ENCODE measurements at places on chromosomes 1 and 21. TPM values are rescaled to one million over a fixed set of nuclear protein-coding genes. Genes with fewer than 3 reads are reported as not detected.

S100A9 gene
- 4,658 TPM for total RNA-seq

DNA sequence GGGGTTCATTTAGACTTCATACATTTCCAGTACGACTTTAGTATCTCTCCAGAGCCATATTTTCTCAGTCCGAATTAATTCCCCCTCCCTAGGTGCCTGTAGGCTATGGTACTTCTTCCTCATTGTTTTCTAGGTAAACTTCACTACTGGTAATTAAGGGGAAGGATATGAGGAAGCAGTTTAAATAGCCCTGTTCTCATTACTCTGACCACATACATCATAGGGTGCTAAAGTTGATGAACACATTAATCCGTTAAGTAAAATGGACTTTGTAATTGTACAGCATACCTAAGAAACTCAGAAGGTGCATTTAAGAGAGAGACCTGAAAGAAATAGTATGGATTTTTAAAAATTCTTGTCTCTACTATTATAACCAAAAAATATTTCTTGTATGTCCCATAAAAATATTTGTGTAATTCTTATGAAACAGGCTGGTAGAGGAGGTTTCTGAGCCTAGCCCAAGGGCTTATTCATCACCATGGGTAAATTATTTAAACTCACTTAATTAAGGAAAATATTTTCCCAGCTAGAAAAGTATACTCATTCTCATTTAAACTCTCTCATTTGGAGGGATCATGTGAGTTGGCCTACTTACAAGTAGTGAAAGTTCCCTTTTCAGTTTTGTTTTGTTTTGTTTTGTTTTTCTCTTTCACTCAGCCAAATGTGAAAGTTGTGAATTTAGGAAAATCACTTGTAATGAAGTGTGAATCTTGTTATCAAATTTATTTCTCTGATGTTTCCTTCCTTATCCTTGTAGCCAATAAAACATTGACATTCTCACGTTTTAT, 2.0 kb downstream of the PRMT6 start:
- H3K4me3 ChIP-seq: no peak overlapping the region
- peak overlapping the region; percentile 76 for H3K27ac ChIP-seq
- H3K36me3 ChIP-seq: no peaks in the 10 kb centered on the region
- no peaks in the 10 kb centered on the region for H3K27me3 ChIP-seq
- no peak for DNase-seq

- no peak overlapping the region for H3K4me3 ChIP-seq
- peaks cover 12% of the 10 kb centered on the region for H3K4me1 ChIP-seq
- H3K36me3 ChIP-seq: no peaks in the 10 kb centered on the region
- DNase-seq: no peak
- no peaks in the 10 kb centered on the region for H3K27me3 ChIP-seq
Measured at GRCh38 chr1:241985787-241986186, 13.1 kb downstream of the MAP1LC3C start.

NEGR1 gene
- total RNA-seq: 19.2 TPM

PLEKHG5 gene
- 17.2 TPM for total RNA-seq

- no peak overlapping the region for H3K4me3 ChIP-seq
- no peaks in the 10 kb centered on the region for H3K27me3 ChIP-seq
- H3K27ac ChIP-seq: no peak overlapping the region
- no peaks in the 10 kb centered on the region for H3K36me3 ChIP-seq
Measured at GRCh38 chr1:208189183-208189582, 55.0 kb downstream of the PLXNA2 start.

TSSK3 gene
- not detected for total RNA-seq

DNA sequence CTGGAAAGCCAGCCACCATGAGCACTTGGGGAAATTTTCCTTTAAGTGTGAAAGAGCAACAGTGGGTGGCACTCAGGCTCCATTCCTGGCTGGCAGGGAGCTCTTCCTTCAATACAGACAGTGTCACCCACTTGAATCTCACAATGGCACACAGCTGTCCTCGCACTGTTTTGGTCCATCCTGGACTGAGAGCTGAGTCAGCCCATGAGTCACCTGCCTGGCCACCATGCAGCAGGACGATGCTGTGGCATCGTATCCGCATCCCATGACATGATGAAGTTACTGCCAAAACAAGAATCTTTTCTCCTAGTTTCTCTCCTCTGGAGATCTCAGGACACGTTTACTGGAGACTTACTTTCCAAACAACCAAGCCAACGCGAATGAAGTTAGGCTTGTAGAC, 6.0 kb downstream of the TMPRSS2 start:
- no peak overlapping the region for H3K4me3 ChIP-seq
- H3K4me1 ChIP-seq: peaks cover 3% of the 10 kb centered on the region
- no peak for DNase-seq
- H3K27me3 ChIP-seq: no peaks in the 10 kb centered on the region

DNA sequence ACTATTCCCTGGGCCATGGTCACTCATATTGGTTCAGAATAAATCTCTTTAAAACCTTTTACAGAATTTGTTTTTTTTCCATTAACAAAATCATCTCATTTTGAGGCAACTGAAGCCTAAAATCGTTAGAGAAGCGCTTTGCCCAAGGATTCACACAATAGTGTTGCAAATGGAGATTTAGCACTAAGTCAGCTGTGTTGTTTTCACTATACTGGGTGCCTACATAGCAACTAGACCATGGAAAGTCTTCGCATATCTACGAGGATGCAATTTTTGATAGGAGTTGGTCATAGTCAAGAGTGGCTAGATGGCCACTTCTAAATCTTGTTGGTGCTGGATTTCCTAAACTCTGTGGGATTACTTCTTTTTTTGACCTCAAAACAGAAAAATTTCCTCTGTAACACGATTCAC, 530 bp upstream of the TIPRL start:
- H3K4me1 ChIP-seq: peaks cover 26% of the 10 kb centered on the region
- peak overlapping the region; percentile 93 for H3K4me3 ChIP-seq
- no peak for DNase-seq
- H3K36me3 ChIP-seq: no peaks in the 10 kb centered on the region

DNA sequence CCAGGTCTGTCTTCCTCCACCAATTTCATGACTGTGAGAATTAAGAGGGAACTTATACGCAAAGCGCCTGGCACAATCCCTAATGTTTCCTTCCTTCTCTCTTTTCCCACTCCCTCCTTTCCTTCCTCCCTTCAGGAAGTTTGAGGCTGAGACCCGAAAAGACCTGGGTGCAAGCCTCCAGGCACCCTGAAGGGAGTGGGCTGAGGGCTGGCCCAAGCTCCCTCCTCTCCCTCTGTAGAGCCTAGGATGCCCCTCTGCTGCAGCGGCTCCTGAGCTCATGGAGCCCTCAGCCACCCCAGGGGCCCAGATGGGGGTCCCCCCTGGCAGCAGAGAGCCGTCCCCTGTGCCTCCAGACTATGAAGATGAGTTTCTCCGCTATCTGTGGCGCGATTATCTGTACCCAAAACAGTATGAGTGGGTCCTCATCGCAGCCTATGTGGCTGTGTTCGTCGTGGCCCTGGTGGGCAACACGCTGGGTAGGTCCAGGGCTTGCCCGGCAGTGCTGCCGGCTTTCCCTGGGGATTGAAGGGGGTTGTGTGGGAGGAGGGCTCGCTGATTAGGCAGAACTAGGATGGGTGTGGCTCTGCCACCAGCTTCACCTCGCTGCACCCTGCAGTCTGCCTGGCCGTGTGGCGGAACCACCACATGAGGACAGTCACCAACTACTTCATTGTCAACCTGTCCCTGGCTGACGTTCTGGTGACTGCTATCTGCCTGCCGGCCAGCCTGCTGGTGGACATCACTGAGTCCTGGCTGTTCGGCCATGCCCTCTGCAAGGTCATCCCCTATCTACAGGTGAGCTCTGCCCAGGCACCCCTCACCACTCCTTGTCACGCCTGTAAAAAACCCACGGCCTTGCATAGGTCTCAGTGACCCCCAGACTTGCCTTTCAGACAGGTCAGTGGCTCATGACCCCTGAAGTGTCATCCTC, 1.7 kb downstream of the HCRTR1 start:
- no peak overlapping the region for H3K27ac ChIP-seq
- H3K4me3 ChIP-seq: no peak overlapping the region
- H3K27me3 ChIP-seq: no peaks in the 10 kb centered on the region
- peaks cover 12% of the 10 kb centered on the region for H3K4me1 ChIP-seq

DNA sequence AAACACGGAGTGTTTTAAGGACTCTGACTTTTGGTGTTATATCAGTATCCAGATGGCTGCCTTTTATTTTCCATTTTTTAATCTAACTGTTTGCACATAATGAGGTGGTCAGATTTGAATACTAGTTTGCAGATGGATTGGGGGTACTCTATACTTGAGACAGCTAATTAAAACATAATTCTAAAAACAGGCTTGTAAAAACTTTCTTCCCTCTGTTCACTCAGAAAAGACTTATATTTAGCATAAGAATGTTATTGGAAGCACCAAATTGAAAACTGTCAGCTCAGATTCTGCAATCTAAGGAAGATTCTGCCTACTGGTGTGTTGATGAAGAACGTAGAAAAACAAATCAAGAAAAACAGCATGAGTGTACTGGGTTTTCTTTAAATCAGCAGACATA, 44.0 kb upstream of the NRIP1 start:
- no peak overlapping the region for H3K4me3 ChIP-seq
- H3K36me3 ChIP-seq: no peaks in the 10 kb centered on the region
- H3K4me1 ChIP-seq: no peaks in the 10 kb centered on the region
- H3K27ac ChIP-seq: no peak overlapping the region

GRCh38 chr1:175126347-175126746, 58.7 kb downstream of the TNN start:
- no peaks in the 10 kb centered on the region for H3K27me3 ChIP-seq
- H3K4me3 ChIP-seq: no peak overlapping the region
- peaks cover 28% of the 10 kb centered on the region for H3K4me1 ChIP-seq
- no peak overlapping the region for H3K27ac ChIP-seq
- no peaks in the 10 kb centered on the region for H3K36me3 ChIP-seq
- no peak for DNase-seq

NR5A2 gene
- 0.98 TPM for total RNA-seq

GRCh38 chr1:92504291-92505014, 17.7 kb upstream of the GFI1 start:
- no peaks in the 10 kb centered on the region for H3K36me3 ChIP-seq
- H3K4me1 ChIP-seq: no peaks in the 10 kb centered on the region

DNA sequence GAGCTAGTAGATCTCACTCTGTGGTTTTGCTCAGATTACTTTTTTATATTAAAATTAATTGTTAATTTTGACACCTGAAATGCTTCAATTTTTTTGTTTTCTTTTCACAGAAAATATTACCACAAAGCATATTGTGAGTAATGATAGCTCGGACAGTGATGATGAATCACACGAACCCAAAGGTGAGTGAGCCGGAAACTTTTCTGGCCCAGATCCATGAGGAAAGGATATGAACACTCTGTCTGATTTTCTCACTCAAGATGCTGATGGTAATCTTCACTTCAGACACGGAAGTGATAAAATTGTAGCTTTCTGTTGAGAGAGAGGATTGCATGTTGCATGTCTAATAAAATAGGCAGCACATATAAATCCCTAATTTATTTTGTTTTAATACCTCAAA, 121.8 kb downstream of the PLA2G4A start:
- H3K4me3 ChIP-seq: no peak overlapping the region
- H3K27ac ChIP-seq: no peak overlapping the region
- no peaks in the 10 kb centered on the region for H3K36me3 ChIP-seq
- no peaks in the 10 kb centered on the region for H3K27me3 ChIP-seq
- DNase-seq: no peak

EPHA2 gene
- total RNA-seq: 264 TPM

ORC1 gene
- 1.7 TPM for total RNA-seq

EVA1B gene
- 101 TPM for total RNA-seq

DNA sequence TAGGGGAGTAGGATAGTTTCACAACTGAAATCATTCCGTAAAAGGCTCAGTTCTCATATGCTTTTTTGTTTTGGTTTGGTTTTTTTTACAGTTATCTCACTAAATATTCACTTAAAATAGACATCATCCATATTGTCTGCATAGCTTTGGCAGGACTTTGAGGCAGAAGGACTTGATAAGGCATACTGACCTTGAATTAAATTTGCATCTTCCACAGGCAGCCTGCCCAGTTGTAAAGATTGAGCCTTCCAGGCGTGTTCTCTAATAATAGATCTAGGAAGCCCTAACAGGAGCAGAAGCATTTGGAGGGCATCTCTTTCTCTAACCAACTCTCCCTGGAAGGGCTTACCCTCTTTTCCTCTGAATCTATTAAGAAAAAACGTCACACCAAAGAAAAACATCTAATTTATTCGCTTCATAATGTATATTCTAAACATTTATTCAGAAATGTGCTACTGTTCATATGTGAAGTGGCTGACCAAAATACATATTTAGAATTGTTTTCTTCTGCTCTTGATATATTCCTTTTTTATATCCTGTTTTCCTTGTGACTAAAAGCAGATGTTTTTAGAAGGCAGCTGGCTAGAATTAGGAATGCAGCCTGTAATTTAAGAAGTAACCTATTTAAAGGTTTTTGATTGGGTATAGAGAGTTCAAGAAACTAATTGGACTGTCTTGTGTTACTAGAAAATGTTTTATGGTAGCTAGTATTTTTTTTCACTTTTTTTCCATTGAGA, 20.2 kb downstream of the DESI2 start:
- no peak overlapping the region for H3K4me3 ChIP-seq
- no peaks in the 10 kb centered on the region for H3K27me3 ChIP-seq
- H3K27ac ChIP-seq: peak overlapping the region; percentile 30

DNA sequence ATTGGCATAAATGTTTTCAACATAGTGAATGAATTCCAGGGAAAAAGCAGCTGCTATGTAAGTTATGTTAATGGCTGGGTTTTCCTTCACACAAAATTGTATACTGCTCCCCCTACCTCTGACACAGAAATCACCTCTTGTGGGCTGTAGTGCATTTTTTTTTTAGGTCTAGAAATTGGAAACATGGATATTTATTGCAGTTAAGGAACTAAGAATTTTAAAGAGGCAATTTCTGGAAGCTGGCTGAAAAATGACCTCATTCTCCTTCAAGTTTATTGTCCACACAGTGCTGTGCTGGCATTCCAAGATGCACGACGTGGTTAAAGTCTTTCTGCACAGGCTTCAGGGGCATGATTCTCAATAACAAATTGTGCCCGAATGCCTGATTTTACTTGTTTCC, 1424.2 kb downstream of the MRPL39 start:
- no peak overlapping the region for H3K4me3 ChIP-seq
- no peak for DNase-seq
- H3K27me3 ChIP-seq: no peaks in the 10 kb centered on the region
- no peak overlapping the region for H3K27ac ChIP-seq
- no peaks in the 10 kb centered on the region for H3K36me3 ChIP-seq

OR2T29 gene
- not detected for total RNA-seq

GRCh38 chr1:207282058-207282457, 39.4 kb upstream of the CD55 start:
- no peaks in the 10 kb centered on the region for H3K36me3 ChIP-seq
- peaks cover 34% of the 10 kb centered on the region for H3K4me1 ChIP-seq
- no peaks in the 10 kb centered on the region for H3K27me3 ChIP-seq
- H3K4me3 ChIP-seq: no peak overlapping the region
- peak overlapping the region; percentile 30 for H3K27ac ChIP-seq
- no peak for DNase-seq

DNA sequence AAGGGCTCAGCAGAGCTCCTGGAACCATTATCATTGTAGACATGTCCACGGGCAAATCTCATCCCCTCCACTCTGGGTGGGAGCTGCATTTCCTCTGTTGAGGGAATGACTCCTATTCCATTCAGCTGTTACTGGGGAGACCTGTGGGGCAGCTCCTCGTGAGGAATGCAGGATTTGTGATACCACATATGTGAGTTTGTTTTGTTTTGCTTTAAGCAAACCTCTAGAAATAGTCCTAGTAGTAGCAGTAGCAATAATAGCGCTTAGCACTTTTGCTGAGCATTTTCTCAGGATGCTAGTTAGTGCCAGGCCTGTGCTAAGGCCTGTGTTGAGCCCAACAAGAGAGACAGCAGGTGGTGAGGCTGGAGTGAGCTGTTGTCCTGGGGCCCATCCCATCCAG, 10.8 kb downstream of the OLIG1 start:
- no peaks in the 10 kb centered on the region for H3K27me3 ChIP-seq
- H3K36me3 ChIP-seq: no peaks in the 10 kb centered on the region
- no peaks in the 10 kb centered on the region for H3K4me1 ChIP-seq
- H3K4me3 ChIP-seq: no peak overlapping the region
- DNase-seq: no peak

TDRD5 gene
- not detected for total RNA-seq
